ENCODE measurements at places on chromosomes 13 and 19.
A peak's percentile ranks its signal among the peaks of the same experiment; 100 is the strongest.

DNA sequence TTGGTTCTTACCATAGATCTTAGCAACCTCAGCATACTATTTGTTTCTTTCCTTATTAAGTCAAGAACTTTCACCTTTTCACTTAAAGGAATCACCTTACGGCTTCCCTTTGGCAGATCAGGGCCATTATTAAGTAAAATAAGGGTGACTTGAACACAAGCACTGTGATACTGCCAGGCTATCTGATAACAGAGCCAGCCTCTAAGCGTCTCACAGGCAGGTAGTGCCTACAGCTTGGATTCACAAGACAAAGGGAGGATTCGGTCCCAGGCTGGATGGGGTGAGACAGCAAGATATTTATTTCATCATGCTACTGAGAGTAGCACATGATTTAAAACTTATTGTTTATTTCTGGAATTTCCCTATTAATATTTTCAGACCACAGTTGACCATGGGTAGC is 218.6 kb downstream of the FOXO1 start:
- no peaks in the 10 kb centered on the region for H3K36me3 ChIP-seq
- no peak overlapping the region for H3K27ac ChIP-seq
- H3K4me1 ChIP-seq: peaks cover 5% of the 10 kb centered on the region
- H3K4me3 ChIP-seq: no peak overlapping the region
- H3K27me3 ChIP-seq: no peaks in the 10 kb centered on the region
- DNase-seq: no peak

DNA sequence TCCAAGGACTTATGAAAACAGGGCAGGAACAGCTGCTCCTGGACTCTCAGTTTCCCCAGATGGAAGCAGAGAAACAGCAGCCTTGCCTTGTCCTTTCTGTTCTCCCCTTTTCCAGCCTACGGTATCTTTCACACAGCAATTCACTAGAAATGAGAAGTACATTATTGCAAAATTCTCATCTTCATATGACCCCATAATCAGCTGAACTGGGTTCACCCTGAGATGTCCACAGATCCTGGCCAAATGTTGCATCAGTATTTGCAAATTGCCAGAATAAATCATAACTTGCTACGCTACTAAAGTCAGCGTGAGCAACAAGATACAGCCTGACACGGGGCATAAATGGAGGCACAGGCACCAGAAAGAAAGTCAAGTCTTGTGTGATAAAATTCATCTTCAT is 16.1 kb downstream of the VSTM1 start:
- DNase-seq: no peak
- peak overlapping the region; percentile 42 for H3K27ac ChIP-seq
- no peak overlapping the region for H3K4me3 ChIP-seq
- H3K36me3 ChIP-seq: no peaks in the 10 kb centered on the region
- H3K4me1 ChIP-seq: no peaks in the 10 kb centered on the region
- H3K27me3 ChIP-seq: peaks cover 40% of the 10 kb centered on the region

DNA sequence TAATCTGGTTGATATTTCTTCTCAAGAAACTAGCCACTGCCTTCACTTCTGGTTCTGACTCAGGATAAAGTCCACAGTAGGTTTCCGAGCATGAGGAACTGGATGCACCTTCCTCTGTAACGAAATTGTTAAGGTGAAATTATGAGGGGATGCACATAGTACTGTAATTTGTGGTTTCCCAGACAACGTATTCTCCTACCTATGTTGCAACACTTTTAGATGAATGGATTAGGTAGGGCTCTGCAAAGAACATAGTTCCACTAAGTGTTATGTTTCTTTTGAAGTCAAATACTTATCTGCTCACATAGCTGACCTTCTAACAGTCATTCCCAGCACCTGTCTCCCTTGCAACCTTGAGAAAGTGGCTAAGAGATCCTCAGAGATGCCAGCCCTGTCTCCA is 5.7 kb upstream of the ZC3H13 start:
- H3K4me1 ChIP-seq: no peaks in the 10 kb centered on the region
- H3K27ac ChIP-seq: no peak overlapping the region
- no peaks in the 10 kb centered on the region for H3K27me3 ChIP-seq
- H3K36me3 ChIP-seq: no peaks in the 10 kb centered on the region
- DNase-seq: no peak

DNA sequence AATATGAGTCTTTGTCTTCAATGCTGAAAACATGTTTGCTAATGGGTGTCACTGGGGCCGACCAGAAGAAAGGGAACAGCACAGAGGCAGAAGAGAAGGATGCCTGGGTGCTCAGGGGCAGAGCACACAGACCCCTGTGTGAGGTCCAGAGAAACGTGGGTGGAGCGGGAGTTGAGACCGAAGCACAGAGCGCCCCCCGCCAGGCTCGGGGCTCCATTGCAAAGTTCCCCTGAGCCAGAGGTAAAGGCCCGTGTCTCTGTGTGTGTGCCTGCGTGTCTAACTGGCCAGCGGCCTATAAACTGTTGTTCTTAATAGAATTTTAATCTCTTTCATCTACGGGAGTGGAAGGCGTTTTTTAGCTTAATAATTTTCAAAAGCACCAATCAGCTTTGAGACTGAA is 343.1 kb downstream of the TEX29 start:
- no peaks in the 10 kb centered on the region for H3K36me3 ChIP-seq
- no peak overlapping the region for H3K4me3 ChIP-seq
- H3K4me1 ChIP-seq: no peaks in the 10 kb centered on the region
- no peak overlapping the region for H3K27ac ChIP-seq

All from heart left ventricle (tissue), 16 donors.